NCI-H446 treated with DMSO at 0.1 percent for 48 hours (cell line): ENCODE measurements at places on chromosomes 1 and 21.

GRCh38 chr1:174812656-174813055, 187.1 kb upstream of the CACYBP start:
- DNase-seq: no peak

- no peak for DNase-seq
Measured at GRCh38 chr1:156749419-156750118, 1.9 kb downstream of the HDGF start.

DNA sequence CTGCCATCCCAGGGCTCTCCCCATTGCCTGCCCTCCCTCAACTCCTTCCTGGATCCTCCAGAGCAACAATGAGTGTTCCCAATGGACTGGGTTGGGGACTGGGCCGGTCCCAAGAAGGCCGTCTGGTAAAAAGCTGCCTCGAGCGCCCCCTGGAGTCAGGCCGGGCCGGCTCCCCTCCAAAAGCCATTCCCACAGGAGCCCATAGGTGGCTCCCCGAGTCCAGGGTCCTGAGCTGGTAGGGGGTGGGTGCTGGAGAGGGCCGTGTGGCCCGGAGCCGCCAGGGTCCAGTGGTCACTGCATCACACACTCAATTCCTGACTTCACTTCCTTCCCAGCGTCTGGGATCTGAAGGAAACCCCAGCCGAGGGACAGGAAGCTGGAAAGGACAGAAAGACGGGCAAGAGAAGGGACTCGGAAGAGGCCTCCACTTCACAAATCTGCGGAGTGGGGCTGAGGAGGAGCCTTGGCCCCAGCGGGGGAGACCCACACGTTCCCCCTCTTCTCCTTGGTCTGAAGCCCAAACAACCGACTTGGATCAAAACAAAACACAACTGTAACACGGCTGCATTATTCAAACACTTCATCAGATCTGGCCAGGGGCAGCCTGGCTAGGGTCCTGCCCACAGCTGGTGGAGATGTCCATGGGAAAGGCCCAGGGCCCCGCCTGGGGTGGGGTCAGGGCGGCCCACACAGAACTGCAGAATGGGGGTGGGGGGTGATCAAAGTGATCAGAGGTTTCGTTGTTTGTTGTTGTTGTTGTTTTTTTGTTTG, 10.9 kb upstream of the ALDH4A1 start:
- no peak for DNase-seq

DNA sequence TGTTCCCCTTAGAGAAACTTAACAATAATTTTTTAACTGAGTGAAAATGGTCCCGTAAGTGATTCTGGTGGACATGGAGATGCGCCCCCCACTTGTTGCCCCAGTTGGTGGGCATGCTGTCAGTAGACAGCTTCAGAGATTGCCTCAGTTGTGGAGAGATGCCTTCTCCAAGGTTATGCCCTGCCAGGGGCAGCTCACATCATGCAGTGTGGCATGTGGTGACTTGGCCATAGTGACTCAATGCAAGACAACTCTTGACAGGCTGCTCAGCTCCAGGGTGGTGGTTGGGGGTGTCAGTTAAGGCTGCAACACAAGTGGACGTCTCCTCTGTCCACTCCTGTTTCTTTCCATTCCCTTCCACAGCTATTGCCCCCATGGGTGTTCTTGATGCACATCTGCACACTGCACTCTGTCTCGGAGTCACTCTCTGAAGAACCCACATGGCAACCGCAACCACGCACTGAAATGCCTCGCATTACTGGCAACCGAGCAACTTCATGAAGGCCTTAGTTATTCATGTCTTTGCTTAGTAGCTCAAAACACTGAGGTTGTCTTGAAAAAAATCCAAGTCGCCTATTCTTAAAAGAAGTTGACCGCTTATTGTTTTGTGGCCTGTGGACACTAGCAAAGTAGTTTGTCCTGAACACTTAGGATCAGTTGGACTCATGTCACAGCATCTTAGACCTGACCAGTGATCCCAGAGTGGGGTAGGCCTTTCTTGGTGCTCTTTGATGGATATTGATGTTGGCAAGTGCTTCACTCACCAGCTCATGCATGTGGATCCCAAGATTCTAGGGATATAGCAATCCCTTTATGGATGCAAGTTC, 54.8 kb upstream of the USP1 start:
- no peak for DNase-seq
